ENCODE measurements at places on chromosomes 11 and 22.

DNA sequence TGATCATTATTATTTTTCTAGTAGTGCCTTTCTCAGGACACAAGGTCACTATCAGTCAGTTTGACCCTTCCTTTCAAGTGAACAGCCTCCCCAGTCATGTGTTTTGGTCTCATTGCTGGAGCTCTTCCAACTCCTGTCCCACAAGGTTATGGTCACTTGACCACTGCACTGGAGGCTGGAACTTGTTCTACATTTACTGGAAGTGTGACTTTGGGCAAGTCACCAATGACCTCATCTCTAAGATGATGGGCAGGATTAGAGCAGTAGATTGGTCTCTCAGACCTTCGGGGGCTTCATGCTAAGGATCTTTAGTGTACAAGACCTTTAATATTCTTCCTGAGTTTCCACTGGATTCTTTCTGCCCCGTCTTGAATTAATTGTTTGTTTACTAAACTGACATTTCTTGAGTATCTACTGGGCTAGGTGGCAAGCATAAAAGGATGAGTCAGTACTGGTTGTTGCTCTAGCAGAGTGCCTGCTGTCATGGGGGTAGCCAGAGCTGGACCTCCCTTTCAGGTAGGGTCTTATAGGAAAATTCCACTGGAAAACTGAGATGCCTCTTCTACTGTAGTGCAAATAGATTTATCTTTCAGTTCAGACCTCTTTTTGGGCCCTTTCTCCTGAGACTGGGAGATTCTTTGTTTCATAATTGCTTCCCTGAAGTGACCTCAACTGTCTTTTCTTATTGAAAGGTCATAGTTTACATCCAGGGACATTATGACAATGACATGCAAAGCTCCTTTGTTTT, 106.8 kb downstream of the GRAMD1B start:
- DNase-seq: no peak

- no peak for DNase-seq
These were observed 55.5 kb downstream of the TRAF6 start for GRCh38 chr11:36454551-36454940.

- peak; percentile 37 for DNase-seq
These were observed 49.2 kb downstream of the CNTN5 start for GRCh38 chr11:99069856-99070444.

DNA sequence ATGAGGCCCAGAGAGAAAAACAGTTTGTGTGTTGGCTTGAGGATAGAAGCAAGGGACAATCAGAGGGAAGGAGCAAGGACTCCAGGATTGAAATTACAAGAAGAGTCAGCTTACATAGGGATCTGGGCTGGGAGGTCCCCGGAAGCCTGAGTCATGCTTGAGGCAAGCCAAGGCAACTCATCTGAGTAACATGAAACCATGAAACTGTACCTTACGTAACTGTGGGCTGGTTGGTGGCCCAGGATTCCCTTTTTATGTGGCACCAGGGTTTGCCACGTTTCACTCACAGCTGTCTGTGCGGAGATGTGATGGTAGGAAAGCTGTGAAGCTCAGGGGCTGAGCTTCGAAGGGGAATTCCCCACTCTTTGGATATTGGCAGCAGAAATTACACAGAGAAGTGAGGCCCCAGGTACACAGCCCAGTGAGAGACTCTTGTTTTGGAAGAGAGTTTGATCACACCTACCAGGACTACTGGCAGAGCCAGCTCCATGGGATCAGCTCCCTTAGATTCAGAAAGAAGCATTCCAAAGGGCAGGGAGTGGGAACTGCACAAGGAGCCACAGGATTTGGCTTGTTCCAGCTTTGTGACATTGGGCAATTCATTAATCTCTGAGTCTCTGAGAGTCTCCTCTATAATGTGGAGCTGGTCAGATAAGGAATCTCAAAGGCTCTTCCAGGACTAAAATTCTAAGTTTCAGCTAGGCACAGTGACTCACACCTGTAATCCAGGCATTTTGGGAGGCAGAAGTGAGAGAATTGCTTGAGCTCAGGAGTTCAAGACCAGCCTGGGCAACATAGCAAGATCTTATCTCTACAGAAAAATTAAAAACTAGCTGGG, 7.8 kb downstream of the SLC5A1 start:
- peak; percentile 84 for DNase-seq

DNA sequence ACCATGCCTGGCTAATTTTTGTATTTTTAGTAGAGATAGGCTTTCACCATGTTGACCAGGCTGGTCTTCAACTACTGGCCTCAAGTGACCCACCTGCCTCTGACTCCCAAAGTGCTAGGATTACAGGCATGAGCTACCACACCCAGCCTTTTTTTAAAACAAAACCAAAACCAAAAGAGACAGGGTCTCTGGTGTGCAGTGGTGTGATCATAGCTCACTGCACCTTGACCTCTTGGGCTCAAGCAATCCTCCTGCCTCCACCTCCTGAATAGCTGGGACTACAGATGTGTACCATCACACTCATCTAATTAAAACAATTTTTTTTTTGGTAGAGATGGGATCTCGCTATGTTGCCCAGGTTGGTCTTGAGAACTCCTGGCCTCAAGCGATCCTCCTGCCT, 77.7 kb downstream of the PTPRJ start:
- no peak for DNase-seq

DNA sequence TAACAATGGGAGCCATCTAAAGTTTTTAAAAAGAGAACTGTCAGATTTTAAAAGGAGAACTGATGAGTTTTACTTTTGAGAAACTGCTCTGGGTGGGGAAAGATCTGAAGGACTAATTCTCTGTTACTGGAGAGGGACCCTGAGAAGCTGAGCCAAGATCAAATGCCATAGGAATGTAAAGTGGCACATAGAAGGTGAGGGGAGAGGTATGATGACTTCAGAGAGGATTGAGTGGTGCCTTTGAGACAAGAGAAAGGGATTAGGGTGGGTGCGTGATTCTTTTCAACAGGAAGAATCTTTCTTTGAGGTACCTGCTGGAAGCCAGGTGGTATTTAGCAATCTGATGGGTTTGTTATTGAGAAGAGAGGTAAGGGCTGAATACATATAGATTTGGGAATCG, 9.0 kb downstream of the CRKL start:
- no peak for DNase-seq

DNA sequence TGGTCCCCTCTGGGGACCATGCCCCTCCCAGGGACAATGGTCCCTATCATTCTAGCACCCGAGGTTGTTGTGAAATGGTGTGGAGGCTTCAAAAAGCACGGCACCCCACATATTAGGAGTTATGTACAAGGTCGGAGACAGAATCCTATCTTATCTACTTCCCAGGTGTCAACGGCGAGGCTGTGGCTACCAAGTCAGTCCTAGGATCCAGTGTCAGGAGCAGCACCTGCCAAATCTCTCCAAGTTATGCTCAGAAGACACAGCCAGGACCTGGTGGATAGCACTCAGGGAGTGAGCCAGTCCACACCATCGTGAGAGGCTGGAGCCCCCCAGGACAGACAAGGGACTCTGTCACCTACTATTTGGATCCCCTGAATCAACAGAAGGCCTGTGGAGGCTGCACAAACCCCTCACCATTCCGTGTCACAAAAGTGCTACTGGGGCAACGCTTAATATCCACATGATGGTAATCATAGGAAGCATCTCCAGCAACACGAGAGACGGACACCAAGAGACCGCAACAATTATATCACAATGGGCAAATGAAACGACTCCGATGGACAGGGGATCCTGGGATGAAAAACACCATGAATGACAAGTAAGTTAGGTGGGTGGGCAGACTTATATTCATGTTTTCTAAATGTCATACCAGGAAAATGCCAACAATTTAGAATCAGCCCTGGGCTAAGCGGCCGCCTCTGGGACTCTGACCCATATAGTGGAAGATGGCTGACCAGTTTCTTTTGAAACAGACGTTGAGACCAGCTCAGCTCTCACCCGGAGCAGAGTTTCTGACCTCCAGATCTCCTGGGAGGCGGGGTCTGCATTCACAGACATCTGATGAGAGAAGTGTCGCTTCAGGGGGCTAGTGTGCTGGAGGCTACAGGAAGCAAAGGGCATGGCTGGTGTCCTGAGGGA, 108.4 kb downstream of the MED15 start:
- DNase-seq: no peak

- peak; percentile 68 for DNase-seq
These were observed 105.0 kb downstream of the FAT3 start for GRCh38 chr11:92329646-92330045.

DNA sequence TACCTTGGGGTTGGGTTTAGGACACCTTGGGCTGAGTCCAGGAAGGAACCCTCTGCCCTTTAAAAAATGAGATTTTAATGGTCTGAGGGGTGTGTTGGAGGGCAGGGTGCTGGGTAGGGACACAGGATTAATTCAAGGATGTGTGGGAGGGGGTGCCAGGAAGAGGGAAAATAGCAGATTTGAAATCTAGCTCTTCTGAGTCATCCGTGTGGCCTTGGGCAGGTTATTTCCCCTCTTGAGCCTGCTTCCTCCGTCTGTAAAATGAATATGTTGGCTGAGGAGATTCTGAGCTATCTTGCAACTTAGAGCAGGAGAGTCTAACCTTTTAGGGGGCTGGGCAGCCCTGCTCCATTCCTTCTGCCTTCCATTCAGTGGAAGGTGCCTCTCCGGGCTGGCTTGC, 3.0 kb downstream of the TSPAN18 start:
- DNase-seq: no peak

GRCh38 chr11:102934735-102935134, 20.8 kb downstream of the MMP13 start:
- DNase-seq: no peak

DNA sequence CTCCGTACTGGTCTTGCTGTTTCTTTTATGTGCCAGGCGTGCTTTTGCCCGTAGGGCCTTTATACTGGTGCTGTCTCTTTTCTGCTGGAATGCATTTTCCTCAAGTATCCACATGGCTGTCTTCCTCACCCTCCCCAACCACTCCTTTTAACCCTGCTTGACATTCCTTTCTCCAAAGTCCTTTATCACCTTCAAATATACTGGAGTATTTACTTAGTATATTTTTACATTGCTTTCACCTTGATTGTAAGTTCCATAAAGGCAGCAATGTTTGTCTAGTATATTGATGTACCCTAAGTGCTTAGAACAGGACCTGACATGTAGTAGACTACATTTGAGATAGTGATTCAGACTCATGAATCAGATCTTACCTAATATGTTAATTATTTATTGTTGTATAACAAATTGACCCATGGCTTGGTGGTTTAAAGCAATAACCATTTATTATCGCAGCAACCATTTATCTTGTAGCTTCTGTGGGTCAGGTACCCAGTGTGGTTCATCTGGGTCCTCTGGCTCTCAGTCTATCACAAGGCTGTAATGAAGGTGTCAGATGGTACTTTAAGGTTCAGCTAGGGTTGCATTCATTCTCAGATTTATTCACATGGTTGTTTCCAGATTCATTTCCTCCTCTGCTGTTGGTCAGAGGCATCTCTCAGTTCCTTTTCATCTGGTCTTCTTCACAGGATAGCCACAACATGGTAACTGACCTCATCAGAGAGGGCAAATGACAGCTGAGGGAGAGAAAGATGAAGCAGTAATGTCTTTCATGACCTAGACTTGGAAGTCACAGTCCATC, 34.2 kb downstream of the DDX10 start:
- no peak for DNase-seq

GRCh38 chr22:46923394-46923793, 160.9 kb downstream of the TBC1D22A start:
- DNase-seq: no peak

DNA sequence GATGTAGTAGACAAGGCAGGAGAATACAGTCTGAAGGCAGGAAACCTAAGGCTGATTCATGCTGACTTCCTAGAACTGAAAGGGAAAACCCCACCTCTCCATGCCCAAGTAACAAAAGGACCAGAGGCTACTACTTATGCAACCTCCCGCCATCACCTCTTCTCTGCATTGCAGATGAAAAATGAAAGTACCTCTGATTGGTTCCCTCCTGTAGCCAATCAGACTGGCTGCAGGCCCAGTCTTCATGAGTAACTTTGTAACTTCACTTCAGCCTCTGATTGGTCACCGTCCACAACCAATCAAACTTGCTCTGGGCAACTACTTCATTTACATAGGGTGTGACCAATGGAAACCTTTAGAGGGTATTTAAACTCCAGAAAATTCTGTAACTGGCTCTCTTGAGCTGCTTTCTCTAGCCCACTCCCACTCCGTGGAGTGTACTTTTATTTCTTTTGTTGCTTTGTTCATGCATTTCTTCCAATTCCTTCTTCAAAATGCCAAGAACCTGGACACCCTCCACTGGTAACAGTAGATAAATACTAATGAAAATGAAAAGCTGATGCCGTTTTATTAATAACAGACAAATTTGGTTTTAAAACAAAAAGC, 5.2 kb upstream of the MAP6 start:
- peak; percentile 30 for DNase-seq

DNA sequence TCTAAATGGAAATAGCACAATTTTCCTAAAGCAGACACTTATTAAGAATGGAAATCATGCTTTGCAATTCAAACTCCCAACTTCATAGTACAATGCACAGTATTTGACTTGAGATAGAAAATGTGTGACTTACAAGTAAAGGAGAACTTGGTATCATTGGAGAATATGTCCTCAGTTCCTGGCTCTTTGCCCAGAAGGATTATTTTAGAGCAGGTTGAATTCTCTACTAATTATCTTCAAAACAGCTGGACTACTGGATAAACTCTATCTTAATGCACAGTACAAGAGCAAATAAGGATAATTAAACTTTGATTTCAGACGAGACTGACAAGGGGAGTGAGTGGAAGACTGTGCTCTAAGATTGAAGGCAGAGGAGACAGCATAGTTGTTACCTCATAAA, 839.4 kb downstream of the OPCML start:
- DNase-seq: no peak

- DNase-seq: no peak
These were observed 36.0 kb downstream of the KCNQ1 start for GRCh38 chr11:2480874-2481220.

GRCh38 chr11:75893251-75893650, 78.2 kb downstream of the UVRAG start:
- DNase-seq: no peak
